ENCODE measurements at places on chromosomes 6 and 20.

DNA sequence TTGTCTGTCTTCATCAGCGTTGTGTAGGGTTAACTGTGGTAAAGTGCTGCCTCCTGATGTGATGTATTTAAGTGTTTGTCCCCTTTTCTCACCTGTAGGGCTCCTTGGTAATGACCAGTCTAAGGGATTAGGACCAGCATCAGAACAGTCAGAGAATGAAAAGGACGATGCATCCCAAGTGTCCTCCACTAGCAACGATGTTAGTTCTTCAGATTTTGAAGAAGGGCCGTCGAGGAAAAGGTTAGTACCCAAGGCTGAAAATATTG, 164.2 kb downstream of the JARID2 start:
- DNase-seq = no peak

- peak; percentile 32 for DNase-seq
Observed at GRCh38 chr6:7390226-7390878, 744 bp downstream of the RIOK1 start.

- DNase-seq = no peak
Observed at GRCh38 chr6:105881608-105882007, 204.5 kb upstream of the PRDM1 start.

GRCh38 chr6:149859368-149859767, 4.8 kb downstream of the LRP11 start:
- DNase-seq = no peak

GRCh38 chr20:10115021-10115420, 80.2 kb downstream of the ANKEF1 start:
- no peak for DNase-seq

DNA sequence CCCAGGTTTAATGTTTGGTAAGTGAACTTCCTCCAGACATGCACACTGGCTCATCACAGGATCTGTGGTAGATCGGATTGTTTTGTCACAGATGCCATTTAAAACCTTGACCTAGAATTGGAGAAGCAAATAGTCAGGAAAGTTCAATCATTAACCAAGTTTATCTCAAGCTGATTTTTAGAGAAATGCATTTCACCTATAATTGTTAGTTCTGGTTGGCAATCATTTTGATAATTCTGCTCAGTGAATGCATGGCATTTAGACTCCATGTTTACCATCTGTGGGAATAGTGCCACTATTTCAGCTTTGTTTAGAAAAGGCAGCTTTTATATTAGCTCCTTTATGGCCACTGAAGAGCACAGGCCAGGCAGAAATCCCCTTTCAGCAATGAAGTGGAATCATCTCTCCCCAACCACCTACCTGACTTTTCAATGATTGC, 73.9 kb upstream of the IPCEF1 start:
- no peak for DNase-seq

DNA sequence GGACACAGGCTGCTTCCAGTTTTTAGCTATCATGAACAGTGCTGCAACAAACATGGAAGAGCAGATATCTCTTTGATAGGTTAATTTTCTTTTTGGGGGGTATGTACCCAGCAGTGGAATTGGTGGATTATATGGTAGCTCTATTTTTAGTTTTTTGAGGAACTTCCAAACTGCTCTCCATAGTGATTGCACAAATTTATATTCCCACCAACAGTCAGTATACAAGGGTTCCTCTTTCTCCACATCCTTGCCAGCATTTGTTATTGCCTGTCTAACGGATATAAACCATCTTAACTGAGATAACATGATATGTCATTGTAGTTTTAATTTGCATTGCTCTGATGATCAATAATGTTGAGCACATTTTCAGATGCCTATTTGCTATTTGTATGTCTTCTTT, 237.6 kb downstream of the MMUT start:
- DNase-seq = no peak

DNA sequence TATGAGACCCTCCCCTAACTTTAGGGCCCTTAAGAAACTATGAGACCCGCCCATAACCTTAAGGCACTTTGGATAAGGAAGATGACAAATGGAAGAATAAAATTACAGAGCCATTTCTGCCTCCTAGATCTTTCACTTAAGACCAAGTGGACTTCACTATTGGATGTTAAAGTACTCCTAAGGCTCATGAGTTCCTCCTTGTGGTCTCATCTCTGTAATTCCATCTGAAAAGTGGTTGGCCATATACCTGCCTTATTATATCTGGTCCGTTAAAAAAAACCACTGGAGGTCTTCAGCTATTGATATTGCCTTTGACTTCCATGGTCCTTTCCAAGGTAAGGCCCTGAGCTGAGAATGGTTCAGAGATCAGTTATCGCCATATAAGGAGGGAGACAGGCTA, 310.3 kb downstream of the EYA4 start:
- no peak for DNase-seq

DNA sequence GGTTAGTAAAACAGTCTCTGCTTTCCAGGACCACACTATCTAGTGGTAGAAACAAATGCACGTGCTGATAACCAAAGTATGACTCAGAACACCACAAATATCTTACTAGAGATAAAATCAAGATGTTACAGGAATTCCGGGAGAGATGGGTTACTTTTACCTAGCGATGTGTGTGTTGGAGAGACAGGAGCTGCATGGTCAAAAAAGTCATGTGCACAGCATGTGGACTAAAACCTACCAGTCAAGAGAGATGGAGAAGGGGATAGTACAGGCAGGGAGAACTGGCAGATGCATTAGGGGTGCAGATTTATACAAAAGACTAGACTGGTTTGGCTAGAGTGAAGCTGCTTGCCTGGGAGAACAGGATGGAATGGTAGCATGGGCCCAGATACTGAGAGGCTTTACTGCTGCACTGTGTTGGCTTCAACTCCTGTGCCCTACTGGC, 75.3 kb upstream of the MRAP2 start:
- DNase-seq = no peak

- no peak for DNase-seq
Observed at GRCh38 chr20:53602661-53603060, 9.0 kb upstream of the ZNF217 start.

- DNase-seq = no peak
Observed at GRCh38 chr6:11754625-11755271, 23.9 kb downstream of the ADTRP start.

DNA sequence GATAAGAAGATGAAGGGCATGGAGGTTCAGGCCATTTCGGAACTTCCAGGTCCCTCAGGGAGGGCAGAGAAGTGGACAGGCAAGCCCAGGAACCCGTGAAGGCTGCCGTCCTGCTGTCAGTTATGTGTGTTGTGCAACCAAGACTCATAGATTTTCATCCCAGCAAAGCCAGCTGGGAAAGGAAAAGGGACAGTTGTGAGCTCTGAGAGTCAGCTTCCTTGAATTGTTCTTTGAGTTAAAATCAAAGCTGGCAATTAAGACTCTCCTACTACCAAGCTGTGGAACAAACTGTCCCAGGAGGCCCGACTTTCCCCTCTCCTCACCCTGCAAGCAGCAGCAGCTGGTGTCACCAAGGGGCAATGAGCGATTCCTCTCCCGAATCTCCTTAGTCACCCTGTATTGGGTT, 46.3 kb upstream of the IYD start:
- no peak for DNase-seq

DNA sequence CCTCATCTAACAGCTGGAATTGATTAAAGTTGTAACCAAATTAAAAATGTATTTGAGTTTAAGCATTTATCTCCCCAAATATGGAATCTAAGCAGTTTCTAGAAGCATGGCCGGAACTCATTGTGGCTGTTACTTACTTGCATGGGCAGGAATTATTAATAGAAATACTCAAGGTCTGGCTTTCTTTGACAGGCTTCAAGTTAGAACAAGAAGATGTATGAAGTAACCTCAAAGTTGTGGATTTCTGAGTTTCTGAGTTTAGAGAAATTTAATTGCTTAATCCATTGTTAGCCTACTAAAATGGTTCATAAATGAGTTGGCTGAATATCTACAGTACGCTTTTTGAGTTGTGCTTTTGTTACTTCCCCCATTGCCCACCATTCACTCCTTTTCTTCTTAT, 7.7 kb downstream of the CARMIL1 start:
- no peak for DNase-seq

GRCh38 chr20:61955668-61956395, 109.8 kb downstream of the TAF4 start:
- no peak for DNase-seq

DNA sequence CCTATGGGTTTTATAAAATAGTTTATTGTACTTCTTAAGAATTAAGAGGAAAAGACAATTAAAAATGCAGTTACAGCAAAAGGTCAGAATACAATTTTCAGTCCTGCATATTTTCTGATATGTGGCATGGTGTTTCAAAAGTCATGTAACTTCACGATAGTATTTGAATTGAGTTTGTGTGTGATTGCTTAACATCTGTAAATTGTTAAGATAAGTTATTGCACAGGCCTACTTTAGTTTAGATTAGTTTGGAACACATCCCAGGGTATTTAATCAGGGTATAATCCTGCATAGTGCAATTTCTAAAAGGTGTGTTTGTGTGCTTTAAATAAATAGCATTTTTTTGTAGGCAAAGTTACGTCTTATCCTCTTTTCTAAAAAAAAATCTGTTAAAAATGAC, 289.6 kb downstream of the RIMS1 start:
- DNase-seq = no peak

- no peak for DNase-seq
Observed at GRCh38 chr6:22717915-22718314, 148.5 kb downstream of the HDGFL1 start.

- no peak for DNase-seq
Observed at GRCh38 chr6:163064397-163064796, 336.6 kb downstream of the PACRG start.

- DNase-seq = no peak
Observed at GRCh38 chr6:134512981-134513391, 195.1 kb upstream of the SGK1 start.

DNA sequence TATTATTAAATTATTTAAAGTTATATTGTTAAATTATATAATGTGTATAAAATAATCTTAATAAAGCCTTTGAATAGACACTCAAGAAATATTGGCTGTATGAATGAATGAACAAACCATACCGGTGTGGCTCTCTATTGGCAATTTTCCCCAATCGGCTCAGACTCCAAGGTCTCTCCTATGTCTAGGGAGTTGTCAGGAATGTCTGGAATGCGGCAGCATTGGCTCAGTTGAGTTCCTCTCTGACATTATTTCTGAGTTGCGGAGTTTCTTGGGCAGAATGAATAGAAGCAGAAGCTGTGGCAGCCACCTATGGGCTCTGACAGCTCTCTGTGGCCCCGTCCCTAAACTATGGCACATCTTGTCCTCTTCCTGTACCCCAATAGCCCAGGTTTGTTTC, 111.0 kb downstream of the SOBP start:
- DNase-seq = no peak

GRCh38 chr20:12022126-12022525, 104.4 kb downstream of the BTBD3 start:
- DNase-seq = no peak

GRCh38 chr20:50138120-50138478, 15.4 kb downstream of the PEDS1 start:
- no peak for DNase-seq

GRCh38 chr20:23186808-23187207, 100.7 kb upstream of the CD93 start:
- DNase-seq = no peak

- no peak for DNase-seq
Observed at GRCh38 chr20:24622856-24623255, 153.4 kb downstream of the SYNDIG1 start.

DNA sequence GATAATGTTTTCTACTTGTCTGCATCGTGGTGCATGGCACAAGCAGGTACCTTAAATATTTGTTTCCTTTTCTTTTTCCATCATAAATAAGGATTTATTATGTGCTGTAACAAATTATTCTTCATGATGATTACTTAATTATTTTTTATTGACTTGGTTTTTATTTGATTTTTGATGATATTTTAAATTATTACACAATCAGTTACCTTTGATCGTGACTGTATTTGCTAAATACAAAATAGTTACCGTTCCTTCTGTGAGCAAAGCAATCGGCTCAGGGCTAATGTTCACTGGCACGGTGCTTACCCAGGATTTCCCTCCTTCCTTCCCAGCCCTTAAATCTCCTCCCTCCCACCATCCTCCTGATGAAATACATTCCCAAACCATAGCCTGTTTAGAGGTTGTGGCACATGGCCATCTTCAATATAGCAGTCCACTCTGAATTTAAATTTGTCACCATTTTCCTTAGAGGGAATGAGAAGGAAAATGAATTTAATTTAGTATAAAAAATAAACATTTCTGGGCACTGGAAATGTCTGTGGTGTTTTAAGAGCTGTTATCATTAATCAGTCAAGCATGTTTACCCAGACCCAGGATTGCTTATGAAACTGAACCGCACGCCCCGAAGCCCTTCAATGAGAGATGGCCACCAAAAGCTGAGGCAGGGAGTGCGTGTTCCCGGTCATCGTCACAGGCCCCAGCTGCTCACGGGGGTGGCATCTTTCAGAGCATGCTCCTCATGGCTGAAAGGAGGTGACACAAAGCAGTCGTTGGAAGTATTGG, 23.0 kb upstream of the EXOC2 start:
- DNase-seq = no peak

GRCh38 chr20:15139522-15139921, 802.1 kb upstream of the FLRT3 start:
- no peak for DNase-seq

DNA sequence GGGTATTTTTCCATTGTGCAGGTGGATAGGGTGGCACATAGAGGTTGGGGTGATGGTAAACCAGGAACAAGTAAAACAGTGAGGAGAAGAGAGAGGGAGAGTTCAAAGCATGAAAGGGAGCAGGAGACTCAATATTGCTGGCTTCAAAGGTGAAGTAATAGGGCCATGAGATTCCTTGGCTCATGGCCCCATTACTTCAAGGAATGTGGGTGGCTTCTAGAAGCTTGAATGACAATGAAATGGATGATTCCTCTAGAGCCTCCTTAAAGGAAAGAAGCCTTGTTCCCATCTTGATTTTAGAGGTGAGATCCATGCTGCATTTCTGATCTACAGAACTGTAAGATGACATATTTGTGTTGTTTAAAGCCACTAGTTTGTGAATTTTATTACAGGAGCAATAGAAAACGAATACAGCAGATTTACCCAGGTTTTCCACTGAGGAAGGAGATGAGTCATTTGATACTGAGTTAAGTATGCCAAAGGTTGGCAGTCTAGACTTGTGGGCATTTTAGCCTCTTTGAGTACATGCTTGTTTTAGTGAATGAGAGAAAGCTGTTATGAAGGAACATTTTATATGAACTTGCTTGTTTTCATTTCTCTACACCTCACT, 110.4 kb downstream of the PLCB4 start:
- no peak for DNase-seq

- DNase-seq = no peak
Observed at GRCh38 chr6:163711615-163712565, 297.4 kb downstream of the QKI start.

- DNase-seq = no peak
Observed at GRCh38 chr6:33237741-33238140, 29.4 kb downstream of the RING1 start.
